ENCODE measurements at places on chromosomes 7 and 10. TPM values are rescaled to one million over a fixed set of nuclear protein-coding genes. Genes with fewer than 3 reads are reported as not detected.

SLC12A9 gene
- 12.1 TPM for total RNA-seq

NRG3 gene
- 0.82 TPM for total RNA-seq

MGAM2 gene
- total RNA-seq, result not detected

SMNDC1 gene
- total RNA-seq, result 15.7 TPM

OPN1SW gene
- total RNA-seq, result not detected

DNA sequence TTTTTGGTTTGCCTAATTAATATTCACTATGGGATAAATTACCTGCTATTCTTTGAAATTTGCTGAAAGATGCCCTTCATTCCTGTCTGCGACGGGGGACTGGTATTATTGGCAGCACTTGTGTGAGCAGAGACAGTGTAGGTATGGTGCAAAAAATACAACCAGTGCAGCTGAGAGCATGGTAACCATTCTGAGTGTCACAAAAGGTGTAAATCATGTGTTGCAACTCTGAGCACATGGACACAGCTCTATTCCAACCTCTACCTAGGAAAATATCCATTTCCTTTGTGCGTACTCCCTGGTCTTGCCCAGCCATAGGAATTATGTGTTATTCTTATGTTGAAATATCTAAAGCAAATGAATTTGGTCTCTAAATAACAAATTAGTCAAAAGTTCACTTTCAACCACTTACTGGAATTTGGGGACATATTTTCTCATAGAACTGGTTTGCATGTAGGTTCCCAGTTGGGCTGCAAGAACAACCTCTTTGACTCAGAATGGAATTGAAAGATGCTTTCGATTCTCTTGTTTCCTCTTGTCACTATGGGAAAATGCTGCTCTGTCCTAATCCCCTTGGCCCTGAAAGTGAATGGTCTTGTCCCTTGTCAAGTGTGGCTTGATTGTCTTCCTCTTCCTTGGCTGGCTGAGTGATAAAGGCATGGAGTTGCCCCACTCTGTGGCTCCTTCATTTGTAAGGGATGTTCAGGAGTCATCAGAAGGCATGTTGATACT is 57.0 kb downstream of the CELF2 start:
- no peak for DNase-seq
- no peak overlapping the region for H3K27ac ChIP-seq
- no peaks in the 10 kb centered on the region for H3K27me3 ChIP-seq
- H3K4me1 ChIP-seq, result peaks cover 8% of the 10 kb centered on the region

DNA sequence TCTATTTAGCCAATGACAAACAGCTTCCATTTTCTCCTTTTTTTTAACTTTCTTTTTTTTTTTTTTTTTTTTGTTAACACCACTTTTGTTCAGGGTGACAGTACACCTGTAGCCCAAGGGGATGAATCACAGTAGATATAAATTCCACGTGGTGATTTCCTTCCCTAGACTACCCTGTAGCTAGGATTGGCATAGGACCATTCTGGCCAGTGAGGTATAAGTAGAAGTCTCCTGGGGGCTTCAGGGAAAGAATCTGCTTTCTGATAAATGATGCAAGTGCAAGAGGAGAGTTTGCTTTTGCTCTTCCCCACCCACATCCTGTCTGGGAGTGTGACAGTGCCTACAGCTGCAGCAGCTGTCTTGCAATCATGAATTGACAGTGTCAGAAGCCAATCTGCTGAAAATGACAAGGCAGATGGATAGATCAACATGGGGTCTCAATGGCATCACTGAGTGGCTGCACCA is 63.2 kb upstream of the TOMM7 start:
- DNase-seq, result no peak
- H3K27me3 ChIP-seq, result no peaks in the 10 kb centered on the region
- H3K4me1 ChIP-seq, result no peaks in the 10 kb centered on the region
- H3K27ac ChIP-seq, result no peak overlapping the region
- H3K36me3 ChIP-seq, result no peaks in the 10 kb centered on the region
- H3K4me3 ChIP-seq, result no peak overlapping the region

- no peak for DNase-seq
- H3K4me1 ChIP-seq, result peaks cover 4% of the 10 kb centered on the region
- H3K27me3 ChIP-seq, result no peaks in the 10 kb centered on the region
- no peak overlapping the region for H3K27ac ChIP-seq
- H3K4me3 ChIP-seq, result no peak overlapping the region
Observed at GRCh38 chr7:134420424-134421125, 38.3 kb downstream of the AKR1B1 start.

DNA sequence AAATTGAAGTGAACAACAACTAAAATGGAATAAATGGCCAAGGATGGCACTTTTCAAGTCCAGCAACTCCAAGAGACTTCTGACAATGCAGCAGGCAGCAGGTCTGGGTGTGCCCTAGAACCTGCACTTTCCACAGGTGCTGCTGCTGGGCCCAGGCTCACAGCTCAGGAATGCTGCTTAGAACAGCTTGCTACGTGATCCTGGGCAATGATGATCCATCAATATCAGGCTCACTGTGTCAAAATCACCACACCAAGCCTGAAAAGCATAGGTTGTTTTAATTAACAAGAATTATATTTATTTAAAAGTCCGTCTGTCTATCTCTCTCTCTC is 148.4 kb downstream of the TNS3 start:
- no peak overlapping the region for H3K4me3 ChIP-seq
- no peak overlapping the region for H3K27ac ChIP-seq
- H3K27me3 ChIP-seq, result no peaks in the 10 kb centered on the region
- peaks cover 3% of the 10 kb centered on the region for H3K4me1 ChIP-seq
- DNase-seq, result peak; percentile 37

DNA sequence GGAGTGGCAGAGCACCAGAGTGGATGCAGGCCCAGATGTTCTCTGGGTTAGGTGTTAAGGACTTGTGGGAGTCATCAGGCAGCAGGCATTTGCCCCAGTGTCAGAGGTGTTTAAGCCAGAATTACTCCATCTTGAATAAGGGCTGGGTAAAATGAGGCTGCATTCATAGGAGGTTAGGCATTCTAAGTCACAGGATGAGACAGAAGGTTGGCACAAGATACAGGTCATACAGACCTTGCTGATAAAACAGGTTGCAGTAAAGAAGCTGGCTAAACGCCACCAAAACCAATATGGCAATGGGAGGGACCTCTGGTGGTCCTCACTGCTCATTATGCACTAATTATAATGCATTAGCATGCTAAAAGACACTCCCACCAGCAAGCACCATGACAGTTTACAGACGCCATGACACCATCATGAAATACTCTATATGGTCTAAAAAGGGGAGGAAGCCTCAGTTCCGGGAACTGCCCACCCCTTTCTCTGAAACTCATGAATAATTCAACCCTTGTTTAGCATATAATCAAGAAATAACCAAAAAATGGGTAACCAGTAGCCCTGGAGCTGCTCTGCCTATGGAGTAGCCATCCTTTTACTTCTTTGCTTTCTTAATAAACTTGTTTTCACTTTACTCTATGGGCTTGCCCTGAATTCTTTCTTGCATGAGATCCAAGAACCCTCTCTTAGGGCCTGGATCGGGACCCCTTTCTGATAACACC is 882 bp upstream of the LRRC61 start:
- DNase-seq, result no peak
- peak overlapping the region; percentile 63 for H3K4me3 ChIP-seq
- no peaks in the 10 kb centered on the region for H3K27me3 ChIP-seq
- peaks cover 27% of the 10 kb centered on the region for H3K4me1 ChIP-seq
- no peaks in the 10 kb centered on the region for H3K36me3 ChIP-seq

DNA sequence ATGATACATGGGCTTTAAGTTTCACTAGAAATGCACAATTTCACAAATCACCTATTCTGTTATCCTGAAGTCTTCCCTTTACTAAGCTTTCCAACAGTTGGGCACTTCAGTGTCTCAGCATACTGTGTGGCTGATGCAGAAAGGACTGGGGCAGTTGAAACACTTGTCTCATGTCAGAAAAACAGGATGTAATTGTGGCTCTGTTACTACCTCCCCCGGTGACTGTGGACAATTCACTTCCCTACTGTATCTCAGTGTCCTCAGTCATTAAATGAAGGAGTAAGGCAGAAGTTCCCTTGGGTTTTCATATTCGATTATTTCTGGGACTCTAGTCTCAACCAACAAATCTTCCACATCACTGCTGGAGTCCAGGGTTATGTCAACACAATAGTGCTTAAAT is 17.9 kb downstream of the ANKRD22 start:
- no peaks in the 10 kb centered on the region for H3K27me3 ChIP-seq
- H3K4me1 ChIP-seq, result no peaks in the 10 kb centered on the region
- no peaks in the 10 kb centered on the region for H3K36me3 ChIP-seq
- no peak overlapping the region for H3K27ac ChIP-seq
- DNase-seq, result no peak

DNA sequence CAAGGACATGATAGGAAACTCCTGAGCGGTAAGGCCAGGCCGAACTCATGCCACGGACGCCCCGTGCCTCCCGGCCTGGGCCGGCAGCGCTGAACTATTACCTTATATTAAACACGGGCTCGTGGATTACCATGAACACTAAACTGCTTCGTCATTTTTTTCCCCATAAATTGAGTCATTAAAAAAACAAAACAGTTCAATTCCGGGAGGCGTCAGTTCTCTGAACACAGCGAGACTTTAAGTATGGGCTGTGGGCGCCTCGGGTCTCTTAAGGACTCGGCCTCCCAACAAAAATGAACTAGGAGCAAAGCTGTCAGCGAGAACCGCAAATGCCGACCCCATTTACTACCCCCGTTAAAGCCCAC is 519 bp downstream of the PITRM1 start:
- H3K36me3 ChIP-seq, result peaks cover 17% of the 10 kb centered on the region
- H3K4me3 ChIP-seq, result peak overlapping the region; percentile 90
- no peaks in the 10 kb centered on the region for H3K27me3 ChIP-seq
- peak overlapping the region; percentile 90 for H3K27ac ChIP-seq
- DNase-seq, result no peak

GRCh38 chr7:80907612-80908011 is 11.2 kb downstream of the SEMA3C start:
- no peak for DNase-seq
- no peak overlapping the region for H3K4me3 ChIP-seq
- peak overlapping the region; percentile 43 for H3K27ac ChIP-seq
- peaks cover 11% of the 10 kb centered on the region for H3K4me1 ChIP-seq
- H3K36me3 ChIP-seq, result no peaks in the 10 kb centered on the region
- no peaks in the 10 kb centered on the region for H3K27me3 ChIP-seq

- no peak overlapping the region for H3K27ac ChIP-seq
- H3K4me1 ChIP-seq, result no peaks in the 10 kb centered on the region
- H3K4me3 ChIP-seq, result no peak overlapping the region
- peaks cover 44% of the 10 kb centered on the region for H3K36me3 ChIP-seq
- DNase-seq, result no peak
Observed at GRCh38 chr7:38232502-38233366, 40.7 kb downstream of the TARP start.

Data from sigmoid colon (tissue), 7 donors.